ENCODE measurements at places on chromosomes 1 and 21.

- no peak for DNase-seq
Observed at GRCh38 chr1:226995365-226996332, 55.6 kb downstream of the COQ8A start.

DNA sequence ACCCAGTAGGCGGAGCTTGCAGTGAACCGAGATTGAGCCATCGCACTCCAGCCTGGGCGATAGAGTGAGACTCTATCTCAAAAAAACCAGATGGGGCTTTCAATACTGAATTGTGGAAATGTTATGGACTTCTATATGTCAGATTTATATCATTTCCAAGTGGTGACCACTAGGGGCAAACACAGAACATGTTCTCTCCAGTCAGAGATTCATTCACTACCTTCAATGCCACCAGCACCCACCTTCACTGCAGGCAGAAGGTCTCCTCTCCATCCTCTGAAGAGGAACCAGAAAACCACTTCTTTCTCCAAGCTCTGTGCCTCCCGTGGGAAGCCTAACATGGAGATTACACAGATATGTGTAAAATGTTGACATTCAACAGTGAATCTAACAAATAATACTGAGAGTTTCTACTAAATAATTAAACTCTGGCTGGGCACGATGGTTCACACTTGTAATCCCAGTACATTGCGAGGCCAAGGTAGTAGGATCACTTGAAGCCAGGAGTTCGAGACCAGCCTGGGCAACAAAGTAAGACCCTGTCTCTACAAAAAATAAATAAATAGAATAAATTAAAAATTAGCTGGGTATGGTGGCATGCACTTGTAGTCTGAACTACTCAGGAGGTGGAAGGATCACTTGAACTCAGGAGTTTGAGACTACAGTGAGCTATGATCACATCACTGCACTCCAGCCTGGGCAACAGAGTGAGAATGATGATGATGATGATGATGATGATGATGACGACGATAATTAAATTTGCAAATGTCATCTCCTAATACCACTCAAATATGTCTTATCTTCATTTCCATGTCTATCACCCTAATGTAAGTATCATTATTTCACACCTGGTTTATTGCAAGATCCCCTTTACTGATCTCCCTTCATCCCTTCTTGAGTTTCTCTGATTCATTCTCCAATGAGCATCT is 151.1 kb downstream of the ZNF281 start:
- no peak for DNase-seq

DNA sequence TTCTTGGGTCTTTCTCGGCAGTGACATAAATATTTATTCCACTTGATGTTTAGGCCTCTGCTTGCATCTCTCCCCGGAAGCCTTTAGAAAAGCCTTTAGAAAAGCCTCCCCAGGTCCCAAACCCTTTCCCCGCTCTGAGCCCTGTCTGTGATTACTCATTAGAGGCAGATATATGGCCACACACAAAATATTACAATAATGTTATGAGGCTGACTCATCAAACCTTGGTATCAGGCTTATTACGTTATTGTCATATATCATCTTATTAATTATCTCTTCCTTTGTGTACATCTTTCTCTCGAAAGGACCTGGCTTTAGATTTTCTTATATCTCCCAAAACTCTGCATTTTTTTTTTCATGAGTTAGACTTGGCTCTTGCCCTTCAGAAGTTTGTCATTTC is 69.5 kb downstream of the FGGY start:
- no peak for DNase-seq

DNA sequence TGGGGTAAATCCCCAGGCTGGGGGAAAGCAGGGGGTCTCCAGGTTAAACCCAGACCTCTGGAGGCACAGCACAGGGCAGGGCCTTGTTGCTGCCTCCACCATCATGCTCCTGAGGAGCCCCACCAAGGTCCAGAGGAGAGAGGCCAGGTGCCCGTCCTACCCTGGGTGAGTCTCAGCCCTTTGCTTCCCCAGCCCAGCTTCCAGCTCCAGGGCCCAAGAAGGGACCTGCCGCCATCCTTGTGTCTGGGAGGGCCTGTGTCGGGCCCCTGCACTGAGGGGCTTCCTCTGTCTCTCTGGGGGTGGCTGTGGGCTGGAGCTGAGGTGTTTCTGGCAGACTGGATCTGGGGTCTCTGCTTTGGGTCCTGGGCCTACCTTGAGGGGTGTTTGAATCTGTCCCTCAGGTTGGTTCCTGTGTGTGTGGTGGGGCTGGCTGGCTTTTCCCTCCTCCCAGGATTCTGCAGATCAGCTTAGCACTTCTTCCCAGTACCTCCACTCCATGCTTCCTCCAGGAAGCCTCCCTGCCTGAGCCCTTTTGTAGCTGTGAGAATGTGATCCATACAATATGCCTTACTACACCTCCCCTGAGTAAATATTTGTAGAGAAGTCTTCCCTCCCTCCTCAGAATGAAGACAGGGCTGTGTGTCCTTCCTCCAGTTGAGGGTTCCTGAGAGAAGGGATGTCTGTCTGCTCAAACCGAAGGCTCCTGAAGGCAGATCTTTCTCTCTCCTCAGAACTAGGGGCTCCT is 6.2 kb downstream of the GPR3 start:
- no peak for DNase-seq

DNA sequence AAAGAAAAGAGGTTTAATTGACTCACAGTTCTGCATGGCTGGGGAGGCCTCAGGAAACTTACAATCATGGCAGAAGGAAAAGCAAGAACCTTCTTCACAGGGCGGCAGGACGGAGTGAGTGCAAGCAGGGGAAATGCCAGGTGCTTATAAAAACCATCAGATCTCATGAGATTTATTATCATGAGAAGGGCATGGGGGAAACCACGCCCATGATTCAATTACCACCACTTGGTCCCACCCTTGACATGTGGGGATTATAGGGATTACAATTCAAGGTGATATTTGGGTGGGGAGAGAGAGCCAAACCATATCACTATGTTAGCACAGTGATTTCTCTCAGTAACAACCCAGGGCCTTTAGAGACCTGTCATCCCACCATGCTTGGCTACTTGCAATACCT is 39.9 kb downstream of the LRRN2 start:
- no peak for DNase-seq

DNA sequence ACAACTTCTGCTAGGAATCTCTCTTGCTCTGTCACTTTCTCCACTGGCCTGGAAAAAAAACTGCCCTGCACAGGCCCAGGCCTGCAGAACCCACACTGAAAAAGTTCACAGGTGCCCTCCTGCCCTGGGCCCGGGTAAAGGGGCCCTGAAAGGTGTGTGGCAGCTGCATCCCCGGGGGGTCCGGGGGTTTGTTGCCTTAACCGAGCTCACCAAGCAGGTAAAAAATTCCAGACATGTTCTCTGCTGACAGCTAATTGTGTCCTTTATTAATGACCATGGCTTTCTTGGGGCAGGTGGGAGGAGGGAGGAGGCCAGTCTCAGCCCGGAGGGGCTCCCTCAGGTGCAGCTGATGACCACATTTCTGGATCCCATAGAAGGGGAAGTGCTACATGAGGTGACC is 122.9 kb downstream of the LACTBL1 start:
- DNase-seq, result no peak

- no peak for DNase-seq
Observed at GRCh38 chr1:230916587-230917283, 48.4 kb upstream of the C1orf198 start.

- no peak for DNase-seq
Observed at GRCh38 chr1:109719337-109719837, 7.3 kb downstream of the GSTM5 start.

Measured in stimulated activated CD4-positive, alpha-beta T cell treated with anti-CD3 and anti-CD28 coated beads, Interleukin-1b, Interleukin-23, amount 100 ng/mL, for 4 hours (primary cell).